ENCODE measurements at places on chromosomes 2 and 18.

GRCh38 chr2:217964275-217965161 is 38.3 kb downstream of the TNS1 start:
- no peak for DNase-seq

- DNase-seq: no peak
Measured at GRCh38 chr2:40629768-40630434, 178.0 kb upstream of the SLC8A1 start.

- DNase-seq: no peak
Measured at GRCh38 chr18:35514752-35515459, 17.1 kb upstream of the INO80C start.

DNA sequence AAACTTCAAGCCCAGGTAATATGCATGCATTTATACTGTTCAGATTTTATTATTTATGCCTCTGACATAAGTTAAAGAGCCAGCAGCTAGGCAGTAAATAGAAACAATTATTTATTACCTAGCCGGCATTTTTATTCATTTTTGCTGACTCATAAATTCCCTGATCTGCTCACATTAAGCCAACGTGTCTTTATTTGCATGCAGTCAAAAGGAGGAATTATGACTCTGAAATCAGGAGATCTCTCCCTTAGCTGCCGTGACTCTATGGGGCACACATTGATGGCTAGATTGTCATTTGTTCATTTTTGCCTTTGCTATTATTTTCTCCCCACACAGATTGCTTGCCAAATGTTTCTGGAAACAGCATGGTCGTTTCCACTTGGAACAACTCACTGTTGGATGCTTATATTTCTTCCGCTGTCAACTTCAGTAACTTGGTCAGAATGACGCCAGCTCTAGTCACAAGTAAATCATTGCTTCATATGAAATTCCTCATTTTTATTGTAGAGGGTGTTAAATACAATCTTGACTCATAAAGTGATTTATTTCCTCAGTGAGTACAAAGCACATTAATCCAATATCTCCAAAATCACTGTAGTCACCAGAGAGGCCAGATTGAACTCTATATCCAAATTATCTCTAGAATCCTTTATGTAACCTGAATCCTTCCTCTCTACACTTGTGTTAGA is 15.9 kb upstream of the ZBTB14 start:
- DNase-seq: no peak

DNA sequence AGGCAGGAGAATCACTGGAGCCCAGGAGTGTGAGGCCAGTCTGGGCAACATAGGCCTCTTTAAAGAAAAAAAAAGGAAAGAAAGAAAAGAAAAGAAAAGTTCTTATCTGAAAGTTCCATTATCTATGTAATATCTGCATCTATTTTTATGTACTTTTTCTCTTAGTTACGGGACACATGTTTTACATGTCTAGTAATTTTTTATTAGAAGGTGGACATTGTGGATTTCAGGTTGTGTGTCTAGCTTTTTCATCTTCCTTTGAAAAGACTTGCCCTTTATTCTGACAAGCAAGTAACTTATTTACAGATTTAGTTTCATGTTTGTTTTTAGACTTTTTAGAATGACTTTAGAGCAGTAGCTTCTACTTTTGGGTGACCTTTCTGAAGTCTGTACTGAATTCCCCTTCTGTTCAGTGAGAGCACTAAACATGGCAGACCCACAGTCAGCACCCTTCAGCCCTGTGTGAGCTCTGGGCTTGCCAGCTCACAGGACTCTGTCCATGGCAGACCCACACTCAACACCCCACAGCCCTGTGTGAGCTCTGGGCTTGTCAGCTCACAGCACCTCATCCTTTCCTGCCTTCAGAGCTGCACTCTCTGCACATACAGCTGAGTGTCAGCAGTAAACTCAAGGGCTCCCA is 17.5 kb downstream of the TRAPPC12 start:
- no peak for DNase-seq

DNA sequence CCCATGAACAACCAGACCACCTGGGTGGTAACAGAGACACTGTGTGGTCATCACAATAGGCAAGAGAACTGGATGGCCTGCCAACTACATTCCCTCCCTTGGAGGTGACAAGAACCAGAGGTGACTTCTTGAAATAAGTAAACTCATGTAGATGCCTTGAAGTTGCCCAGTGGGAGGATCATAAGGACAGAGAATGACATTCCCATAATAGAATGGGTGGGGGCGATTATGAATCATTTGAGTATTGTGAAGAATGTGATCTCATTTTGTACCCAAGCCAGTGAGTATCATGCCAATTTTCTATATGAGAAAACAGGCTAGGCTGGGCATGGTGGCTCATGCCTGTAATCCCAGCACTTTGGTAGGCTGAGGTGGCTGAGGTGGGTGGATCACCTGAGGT is 211.4 kb upstream of the GYPC start:
- no peak for DNase-seq

GRCh38 chr2:85537600-85538506 is 1.1 kb upstream of the MAT2A start:
- DNase-seq: peak; percentile 26

DNA sequence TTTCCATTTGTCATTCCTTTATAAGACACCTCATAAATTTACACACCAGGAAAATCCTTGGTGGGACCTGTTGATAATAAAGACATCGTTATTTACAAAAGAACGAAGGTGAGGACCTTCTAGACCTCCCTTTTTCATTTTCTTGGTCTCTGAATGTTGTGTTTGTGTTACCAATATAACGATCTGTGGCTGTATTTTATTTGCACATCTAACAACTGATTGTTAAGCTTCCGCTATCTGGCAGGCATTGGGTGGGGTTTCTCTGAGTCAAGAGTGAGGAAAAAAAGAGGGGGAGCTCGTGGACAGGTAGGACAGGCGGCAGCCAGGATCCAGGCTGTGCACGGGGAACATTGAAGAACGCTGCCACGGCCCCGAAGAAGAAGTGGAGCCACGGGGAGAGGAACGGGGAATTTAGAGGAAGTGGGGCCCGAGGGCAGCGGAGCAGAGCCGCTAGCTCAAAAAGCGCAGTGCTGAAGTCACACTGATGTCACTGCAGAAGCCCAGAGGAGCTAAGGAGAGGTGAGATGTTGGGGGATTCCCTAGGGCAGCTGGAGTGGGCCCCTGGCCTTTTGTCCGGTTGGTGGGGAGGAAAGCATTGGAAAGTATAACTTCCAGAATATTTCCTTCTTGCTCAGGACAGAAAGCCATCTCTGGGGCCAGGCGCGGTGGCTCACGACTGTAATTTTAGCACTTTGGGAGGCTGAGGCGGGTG is 20.9 kb upstream of the DNMT3A start:
- DNase-seq: peak; percentile 82

GRCh38 chr2:178309541-178309940 is 115.2 kb downstream of the OSBPL6 start:
- no peak for DNase-seq

DNA sequence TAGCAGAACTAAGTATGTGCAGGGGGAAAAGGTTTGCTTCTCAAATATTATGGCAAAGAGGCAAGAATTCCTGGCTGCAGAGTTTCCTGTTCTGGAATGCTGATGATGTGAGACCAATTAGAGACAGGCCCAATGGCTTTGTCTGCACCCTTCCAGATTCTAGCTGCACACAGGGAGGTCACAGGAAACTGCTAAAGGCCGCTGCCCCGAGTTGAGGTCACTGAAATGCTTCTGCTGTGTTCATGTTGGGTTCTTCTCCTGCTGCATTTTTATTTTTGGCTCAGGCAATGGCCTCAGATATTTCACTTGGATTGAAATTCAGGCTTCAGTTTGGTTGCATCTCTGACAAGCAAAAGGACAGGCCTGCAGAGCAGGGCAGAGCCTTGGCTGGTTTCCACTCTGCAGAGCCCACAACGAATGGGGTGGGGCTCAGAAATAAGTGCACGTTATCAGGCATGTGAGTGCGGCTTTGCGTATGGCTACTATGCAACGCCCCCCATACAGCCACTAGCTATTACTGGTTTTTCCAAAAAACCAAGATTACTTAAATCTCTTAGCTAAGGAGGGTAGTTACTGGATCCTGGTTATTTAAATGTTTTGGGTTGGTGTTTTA is 66.9 kb upstream of the FZD5 start:
- no peak for DNase-seq

DNA sequence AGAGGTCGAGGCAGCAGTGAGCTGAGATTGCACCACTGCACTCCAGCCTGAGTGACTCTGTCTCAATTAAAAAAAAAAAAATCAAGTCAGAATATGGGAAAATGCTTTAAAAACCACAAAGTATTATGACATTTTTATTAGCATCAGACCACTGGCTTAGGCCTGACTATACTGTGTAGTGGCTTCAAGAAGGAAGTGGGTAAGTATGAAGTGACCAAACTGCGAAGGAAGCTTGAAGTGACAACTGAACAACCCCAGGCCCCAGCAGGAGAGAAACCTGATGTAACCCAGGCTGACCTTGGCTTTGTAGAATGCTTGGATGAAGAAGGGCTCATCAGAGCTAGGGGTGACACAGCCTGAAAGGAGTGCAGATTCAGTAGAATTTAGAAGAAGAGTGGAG is 21.4 kb upstream of the HAAO start:
- DNase-seq: peak; percentile 35

DNA sequence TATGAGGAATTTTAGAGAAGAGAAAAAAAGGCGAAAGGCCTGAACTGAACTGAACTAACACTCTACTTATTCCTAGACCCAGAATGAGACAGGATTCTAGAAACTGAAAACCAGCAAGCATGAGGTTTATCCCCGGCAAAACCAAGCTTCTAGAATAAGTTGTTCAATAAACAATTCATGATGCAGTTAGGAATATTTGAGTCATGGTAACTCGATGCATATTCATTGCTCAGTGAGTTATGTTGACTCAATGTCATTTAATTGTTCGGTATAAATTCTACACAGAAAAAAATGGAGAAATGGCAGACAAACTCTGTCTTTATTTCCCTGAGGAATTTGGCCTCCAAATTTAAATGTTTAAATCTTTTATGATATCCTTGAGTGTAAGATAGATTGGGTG is 321.5 kb downstream of the SATB2 start:
- no peak for DNase-seq

DNA sequence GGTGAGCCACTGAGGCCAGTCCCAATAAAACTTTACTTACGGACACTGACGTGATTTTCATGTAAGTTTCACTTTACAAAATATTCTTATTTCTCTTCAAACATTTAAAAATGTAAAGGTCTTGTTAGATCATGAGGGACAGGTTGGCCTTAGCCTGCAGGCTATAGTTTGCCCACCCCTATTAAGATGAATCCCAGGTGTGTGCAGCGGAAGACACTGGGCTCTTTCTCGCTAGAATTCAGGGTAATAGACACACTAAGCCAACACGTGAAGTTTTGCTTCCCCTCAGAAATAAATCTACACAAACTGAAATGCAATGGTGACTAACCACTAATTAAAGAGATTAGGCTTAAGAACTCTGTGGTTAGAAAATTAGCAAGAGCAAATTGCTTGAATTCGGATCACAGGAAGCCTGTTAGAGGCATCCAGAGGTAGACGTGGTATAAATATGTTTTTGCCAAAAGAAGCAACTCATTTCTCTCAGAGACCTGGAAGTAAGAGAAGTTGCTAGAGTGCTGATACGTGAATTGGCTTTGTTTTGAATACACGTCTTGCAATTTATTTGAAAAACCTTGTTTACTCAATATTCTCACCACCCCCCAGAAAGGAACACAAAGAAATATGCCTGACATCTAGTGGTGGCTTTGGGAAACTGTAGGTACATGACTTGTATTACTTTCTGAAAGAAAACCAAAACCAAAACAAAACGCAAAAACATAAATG is 151.6 kb downstream of the DTNB start:
- peak; percentile 78 for DNase-seq

- DNase-seq: no peak
Measured at GRCh38 chr2:172342611-172343010, 84.8 kb upstream of the ITGA6 start.

GRCh38 chr2:197575987-197576386 is 60.1 kb downstream of the MOB4 start:
- DNase-seq: no peak

DNA sequence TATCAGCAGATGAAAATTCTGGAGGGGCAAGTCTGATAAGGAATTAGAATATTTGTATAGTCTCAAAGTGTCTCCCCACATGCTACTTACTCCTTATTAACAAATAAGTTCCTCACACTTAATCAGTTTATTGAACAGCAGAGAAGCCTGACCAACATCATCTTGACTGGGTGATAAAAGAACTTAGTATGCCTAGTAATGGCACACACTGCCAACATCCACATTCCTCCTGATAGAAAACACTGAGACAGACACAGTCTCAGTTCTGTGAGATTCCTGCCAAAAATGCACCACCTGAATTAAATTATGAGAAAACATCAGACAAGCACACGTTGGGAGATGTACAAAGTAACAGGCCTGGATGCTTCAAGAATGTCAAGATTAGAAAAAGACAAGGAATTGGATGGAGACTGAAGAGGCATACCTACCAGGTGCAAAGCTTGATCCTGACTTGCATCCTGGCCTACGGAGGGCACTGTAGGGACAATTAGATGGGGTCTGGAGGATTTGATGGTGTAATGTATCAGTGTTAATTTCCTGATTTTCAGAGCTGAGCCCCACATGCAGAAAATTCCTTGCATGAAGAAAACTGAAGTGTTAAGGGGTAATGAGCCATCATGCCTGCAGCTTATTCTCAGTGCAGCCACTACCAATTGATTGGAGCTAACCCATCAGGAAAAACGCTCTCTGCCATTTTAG is 200.4 kb upstream of the SH3BP4 start:
- no peak for DNase-seq

DNA sequence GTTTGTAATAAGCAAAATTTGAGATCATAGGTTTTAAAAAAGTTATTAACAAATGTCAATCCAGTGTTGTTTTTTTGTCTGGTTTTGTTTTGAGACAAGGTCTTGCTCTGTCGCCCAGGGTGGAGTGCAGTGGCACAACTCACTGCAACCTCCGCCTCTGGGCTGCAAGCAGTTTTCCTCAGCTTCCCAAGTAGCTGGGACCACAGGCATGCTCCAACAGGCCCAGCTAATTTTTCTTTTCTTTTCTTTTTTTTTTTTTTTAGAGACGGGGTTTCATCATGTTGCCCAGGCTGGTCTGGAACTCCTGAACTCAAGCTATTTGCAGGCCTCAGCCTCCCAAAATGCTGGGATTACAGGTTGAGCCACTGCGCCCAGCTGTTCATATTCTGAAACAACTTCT is 31.3 kb downstream of the GALNT3 start:
- DNase-seq: no peak

DNA sequence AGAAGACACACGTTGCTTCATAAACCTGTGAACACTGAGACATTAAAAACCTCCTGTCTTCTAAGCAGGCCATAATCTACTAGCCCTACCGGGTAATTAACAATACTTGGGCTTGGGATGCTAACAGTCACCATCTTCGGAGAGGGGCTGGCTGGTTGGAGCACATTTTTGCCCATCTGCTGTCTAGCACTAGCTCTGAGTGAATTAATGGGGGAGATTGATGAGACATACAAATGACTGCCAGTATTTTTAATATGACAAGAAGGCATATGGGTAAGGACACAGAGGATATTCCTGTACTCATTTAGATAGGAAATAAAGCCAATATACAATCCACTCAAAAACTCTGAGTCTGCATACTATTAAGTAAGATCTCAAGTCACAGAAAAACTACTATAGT is 651.6 kb upstream of the SOX11 start:
- DNase-seq: no peak
